ENCODE measurements at places on chromosomes 3 and 15.

DNA sequence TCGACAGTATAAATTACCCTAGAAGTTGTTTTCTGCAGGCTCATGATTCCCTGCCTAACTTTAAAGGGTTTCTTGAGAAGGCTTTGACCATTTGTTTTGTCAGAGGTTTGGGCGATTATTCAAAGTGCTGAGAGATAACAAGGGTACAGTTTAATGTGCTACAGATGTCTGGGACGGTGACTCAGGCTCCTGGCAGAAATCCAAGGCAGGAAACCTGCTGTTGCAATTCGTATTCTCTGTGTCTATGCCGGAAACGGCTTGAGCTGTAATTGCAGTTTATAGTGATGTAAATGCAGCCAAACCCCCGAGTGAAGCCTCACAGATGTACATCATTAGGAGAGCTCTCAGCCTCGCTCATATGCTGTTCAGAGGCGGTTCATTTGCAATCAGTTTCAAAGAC lies 65.6 kb downstream of the SYNPR start:
- DNase-seq = peak; percentile 83

- peak; percentile 38 for DNase-seq
These were observed 42.7 kb downstream of the EIF2AK4 start for GRCh38 chr15:39976291-39977274.

- no peak for DNase-seq
These were observed 23.0 kb downstream of the SUCNR1 start for GRCh38 chr3:151896246-151897012.

DNA sequence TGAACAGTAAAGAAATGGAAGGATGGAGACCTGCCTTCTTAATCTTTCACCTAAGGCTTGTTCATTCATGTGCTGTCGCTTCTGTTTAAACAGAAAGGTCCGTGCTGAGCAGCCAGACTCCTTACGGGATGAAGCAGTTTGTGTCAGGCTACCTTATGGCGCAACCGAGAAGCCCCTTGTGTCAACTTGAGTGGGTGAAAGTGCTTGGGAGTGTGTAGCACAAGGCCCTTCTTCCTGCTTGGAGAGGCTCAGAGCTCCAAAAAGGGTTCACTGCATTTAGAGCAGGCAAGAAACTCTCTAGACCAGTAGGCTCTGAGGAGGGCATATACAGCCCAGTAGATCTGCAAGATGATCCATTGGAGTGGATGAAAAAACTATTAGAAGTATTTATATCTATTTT lies 16.0 kb downstream of the CAPN3 start:
- DNase-seq = no peak

DNA sequence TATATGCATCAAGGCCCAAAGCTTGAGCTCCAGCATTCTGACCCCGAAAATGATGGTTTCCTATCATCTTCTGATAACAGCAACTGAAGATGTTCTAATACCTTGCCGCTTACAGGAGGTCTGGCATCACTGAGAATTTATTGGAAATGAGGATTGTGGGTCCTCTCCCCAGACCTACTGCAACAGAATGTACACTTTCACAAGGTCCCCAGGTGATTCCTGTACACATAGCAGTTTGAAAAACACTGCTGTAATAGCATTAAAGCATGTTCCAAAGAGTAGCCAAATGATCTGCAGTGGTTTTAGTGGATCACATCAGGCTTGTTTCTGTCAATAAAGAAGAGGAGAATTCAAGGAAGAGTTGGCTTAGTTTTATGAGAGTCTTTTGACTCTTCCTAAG lies 11.3 kb downstream of the TGFBR2 start:
- DNase-seq = no peak

GRCh38 chr3:47741925-47742324 lies 39.8 kb downstream of the SMARCC1 start:
- no peak for DNase-seq

DNA sequence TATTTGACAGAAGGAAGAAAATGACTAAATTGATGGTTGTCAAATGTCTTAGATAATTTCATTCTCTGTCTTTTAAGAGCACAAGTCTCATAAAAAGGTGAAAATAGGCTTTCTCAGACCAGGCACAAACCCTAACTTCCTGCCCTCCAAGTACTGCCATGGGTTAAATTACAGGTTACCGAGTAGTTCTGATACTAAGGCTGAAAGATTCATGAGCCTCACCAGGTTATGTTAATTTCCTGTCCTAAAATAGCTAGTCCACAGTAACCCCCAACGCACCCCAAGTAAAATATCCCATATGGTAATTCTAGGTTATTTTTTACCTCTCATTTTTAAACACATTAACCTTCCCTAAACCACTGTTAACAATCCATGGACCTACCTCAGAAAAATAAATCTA lies 42.0 kb downstream of the GSK3B start:
- DNase-seq = no peak

- no peak for DNase-seq
These were observed 30.7 kb downstream of the ARHGAP31 start for GRCh38 chr3:119324899-119325298.

DNA sequence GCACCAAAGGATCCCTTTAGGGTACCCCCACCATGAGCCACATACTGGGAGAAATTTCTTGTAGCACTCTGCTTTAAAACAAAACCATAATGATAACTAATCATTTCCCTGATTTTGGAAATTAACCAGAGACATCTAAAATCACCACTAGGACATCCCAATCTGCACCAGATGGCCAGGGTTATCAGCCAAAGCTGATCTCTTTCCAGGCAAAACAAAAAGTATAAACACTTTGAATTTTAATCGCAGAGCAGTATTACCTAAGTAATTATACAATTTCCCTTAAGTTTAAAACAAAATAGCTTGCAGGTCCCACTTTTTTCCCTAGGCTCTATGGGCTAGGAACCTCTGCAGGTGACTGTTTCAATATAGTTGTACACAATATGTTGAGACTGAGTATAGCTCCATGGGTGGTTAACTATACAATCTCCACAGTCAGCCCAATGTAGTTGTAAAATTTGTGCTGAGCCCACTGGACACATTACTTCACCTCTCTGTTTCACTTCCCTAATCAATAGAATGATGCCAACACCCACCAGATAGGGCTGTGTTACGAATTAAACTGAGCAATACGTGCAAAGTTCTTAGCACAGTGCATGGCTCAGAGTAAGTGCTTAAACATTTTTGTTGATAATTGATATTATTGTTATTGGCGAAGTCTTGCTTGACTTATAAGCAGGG lies 629 bp upstream of the NOX5 start:
- no peak for DNase-seq

GRCh38 chr3:120472121-120472844 lies 21.5 kb upstream of the FSTL1 start:
- no peak for DNase-seq

DNA sequence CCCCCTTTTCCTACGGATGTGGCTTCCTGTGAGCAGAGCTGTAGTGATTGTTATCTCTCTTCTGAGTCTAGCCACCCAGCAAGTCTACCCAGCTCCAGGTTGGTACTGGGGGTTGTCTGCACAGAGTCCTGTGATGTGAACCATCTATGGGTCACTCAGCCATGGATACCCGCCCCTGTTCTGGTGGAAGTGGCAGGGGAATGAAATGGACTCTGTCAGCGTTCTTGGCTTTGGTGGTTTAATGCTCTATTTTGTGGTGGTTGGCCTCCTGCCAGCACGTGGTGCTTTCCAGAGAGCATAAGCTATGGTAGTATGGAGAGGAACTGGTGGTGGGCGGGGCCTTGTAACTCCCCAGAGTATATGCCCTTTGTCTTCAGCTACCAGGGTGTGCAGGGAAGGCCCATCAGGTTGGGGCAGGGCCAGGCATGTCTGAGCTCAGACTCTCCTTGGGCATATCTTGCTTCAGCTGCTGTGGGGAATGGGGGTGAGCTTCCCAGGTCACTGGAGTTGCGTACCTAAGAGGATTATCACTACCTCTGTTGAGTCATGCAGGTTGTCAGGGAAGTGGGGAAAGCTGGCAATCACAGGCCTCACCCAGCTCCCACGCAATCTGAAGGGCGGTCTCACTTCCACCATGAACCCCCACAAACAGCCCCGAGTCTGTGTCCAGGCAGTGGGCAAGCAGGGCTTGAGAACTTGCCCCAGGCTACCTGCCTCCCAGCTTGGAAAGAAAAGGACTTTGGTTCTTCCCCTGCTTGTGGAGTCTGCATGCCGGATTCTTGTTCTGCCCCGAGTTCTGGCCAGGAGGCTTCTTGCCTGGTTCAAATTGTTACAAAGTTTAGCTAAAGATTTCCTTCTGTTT lies 9.0 kb upstream of the ADGRG7 start:
- peak; percentile 8 for DNase-seq

- no peak for DNase-seq
These were observed 31.1 kb downstream of the CYFIP1 start for GRCh38 chr15:22949074-22949547.

GRCh38 chr15:68213991-68214837 lies 9.1 kb upstream of the CALML4 start:
- no peak for DNase-seq

DNA sequence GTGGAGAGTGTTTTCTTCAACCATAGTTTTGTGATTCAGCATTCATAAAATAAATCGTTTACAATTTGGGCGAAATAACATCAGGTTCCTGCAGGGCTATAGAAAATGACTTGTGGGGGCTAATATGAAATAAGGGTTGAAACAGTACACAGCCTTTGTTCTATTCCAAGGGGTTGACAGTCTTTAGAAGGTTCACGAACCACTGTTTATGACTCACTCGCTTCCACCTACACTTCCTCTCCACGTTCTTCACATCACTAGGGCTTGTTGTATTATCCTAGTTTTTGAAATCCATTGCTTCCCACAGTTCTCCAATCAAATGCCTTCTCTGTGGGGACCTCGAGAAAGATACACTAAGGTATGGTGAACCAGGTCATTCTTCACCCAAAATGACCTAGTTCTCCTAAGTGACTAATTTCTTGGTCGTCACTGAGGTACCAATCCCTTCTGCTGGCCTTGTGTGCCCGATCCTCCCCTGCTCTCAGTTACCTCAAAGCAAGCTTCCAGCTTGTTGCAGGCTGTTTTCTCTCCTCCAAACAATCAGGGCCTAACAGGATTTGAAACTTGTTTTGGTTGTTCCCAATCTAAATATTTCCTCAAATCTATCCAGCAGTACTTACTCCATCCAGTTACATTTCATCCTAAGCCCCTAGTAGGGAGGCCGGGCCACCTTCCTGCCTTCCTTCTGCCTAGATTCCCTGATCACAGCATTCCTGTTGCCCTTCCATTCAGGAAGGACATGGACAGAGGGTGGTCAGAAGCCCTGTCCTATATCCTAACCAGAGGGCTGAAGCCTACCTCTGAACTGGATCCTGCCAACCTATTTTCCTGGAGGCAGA lies 23.1 kb upstream of the TBL1XR1 start:
- no peak for DNase-seq

DNA sequence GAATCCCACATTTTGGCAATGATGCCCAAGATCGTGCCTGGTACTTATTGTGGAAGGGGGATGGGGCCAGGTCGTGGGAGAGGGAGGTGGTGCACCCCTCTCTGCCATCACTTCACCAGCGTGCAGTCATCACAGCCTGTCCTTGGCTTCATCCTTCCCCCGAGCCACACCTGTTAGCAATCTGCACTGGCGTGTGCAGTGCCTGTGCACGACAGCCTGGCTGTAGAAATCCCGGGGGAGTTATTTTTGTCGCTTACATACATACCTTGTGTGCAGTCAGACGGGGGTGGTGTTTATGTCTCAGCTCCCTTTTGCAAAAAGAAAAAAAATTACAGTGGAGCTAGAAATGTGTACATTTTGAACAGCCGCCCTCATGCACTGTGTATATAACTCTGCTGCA lies 216.0 kb downstream of the TLE3 start:
- no peak for DNase-seq

DNA sequence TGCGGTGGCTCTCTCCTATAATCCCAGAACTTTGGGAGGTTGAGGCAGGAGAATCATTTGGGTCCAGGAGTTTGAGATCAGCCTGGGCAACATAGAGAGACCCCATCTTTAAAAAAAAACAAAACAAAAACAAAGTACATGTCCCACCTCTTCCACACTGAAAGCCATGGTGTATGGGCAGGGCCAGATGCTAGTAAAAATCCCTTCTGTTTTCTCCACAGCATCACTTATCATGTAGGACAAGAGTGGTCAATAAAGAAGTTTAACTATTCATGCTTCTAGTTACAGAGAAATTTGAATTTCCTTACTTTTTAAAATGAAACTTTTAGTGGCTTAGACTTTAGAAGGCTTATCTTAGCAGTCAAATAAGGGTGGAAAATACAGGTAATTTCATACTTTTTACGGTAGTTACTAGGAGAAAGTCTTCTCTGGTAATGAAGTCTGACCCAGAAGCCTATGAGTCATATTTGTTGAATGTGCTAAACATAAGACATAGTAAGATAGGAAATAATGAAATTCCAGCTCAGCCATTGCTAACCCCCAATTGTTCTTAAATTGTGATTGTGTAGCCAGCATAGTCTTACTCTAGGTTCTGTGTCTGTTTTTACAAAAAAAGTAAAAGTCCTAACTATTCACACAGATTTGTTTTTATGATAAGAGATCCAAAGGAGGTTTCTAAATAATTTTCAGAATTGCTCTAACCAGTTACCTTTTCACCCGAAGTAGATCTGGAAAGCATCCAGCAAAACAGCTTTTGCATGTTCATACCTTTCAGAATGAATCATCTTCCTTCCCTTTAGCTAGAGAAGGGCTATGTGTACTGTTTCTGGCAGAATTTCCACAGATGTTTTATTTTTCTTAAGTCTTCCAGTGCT lies 16.4 kb upstream of the ZNF609 start:
- no peak for DNase-seq

DNA sequence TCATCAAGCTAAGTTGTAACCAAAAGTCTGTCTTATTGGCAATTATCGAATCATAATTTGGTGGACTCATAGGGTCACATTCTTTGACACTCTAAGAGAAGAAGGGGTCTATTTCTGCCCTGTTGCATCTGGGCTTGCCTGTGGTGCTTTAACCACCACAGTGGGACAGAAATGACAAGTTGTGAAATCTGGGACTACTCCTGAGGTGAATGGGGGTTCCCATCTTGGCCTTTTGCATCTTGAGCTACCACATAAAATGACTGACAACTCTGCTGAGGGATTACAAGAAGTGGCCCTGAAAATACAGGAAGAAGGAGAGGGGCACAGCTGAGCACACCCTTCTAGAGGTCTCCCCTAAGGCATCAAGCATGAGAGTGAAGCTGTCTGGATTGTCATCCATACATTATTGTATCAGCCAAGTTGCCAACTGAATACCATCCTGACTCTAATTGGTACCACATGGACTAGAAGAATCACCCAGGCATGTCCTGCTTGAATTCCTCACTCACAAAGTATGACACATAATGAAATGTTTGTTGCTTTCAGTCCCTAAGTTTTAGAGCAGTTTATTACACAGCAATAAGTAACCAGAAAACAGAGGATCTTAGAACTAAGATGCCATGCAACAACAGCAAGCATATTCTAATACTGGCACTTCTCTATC lies 306.5 kb downstream of the ROBO1 start:
- DNase-seq = no peak

GRCh38 chr15:56693761-56694160 lies 39.5 kb downstream of the ZNF280D start:
- no peak for DNase-seq

DNA sequence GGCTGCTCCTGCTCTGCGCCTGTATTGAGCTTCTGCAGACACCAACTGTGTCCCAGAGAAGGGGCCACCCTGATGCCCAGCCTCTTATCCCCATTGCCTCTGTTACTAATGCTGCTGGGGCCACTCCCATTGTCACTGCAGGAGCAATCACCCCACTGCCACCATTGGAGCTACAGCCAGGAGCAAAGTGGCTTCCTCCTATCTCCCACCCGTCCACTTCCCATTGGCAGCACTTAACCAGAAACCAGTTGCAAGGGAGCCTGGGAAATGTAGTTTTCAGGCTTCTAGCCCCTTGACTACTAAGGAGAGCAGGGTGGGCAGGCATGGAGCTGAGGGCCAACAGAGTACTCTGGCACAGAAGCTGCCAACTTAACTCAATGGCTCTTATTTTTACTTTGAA lies 55.9 kb upstream of the KLF13 start:
- no peak for DNase-seq

All from NCI-H1105 (cell line).